ENCODE measurements at places on chromosomes 6 and 20.

DNA sequence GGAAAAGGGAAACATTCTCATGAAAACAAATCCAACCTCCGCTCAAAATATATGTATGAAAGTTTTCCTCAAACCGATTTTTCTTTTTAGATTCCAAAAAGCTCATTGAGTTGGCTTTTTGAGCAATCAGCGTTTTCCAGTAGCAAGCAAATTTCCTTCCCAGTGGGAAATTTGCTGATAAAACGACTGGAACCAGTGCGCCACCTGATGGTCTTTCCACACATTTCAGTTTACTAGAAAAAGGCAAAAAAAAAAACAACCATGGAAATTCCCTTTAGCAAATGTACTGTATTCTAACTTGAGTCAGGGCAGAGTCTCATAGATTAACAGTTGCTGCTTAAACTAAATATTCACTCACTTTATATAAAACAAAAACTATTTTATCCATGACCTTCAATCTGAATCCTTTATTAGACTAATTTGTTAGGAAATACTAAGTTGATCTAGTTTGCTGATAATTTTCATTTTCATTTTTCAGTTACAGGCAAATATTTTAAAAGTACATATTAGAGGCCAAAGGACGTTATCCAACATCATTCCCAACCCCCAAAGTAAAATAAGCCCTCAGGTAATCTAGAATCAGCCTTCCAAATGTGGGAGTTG, 271.5 kb downstream of the FOXA2 start:
- DNase-seq, result no peak

- DNase-seq, result no peak
Observed at GRCh38 chr6:24795106-24795505, 3.6 kb downstream of the ARMH2 start.

DNA sequence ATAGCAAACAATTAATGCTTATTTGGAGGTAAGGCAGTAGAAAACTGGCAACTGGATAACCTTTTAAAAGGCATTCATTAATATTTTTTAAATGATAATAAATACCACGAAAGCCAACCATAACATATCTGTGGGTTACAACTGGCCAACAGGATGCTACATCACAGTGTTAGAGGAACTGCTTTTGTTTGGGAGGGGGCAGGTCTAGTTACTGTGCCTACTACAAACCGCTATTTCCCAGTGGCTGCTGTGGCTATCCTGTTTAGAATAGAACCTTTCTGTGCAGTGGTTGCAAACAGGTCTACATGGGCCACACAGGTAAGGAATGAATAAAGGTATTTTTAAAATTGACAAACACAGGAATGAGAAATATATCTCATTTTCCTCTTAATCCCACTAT, 976 bp downstream of the PIGT start:
- DNase-seq, result no peak

GRCh38 chr20:9995510-9996272, 39.1 kb upstream of the ANKEF1 start:
- DNase-seq, result no peak

- DNase-seq, result no peak
Observed at GRCh38 chr6:16486661-16487060, 248.3 kb downstream of the GMPR start.

DNA sequence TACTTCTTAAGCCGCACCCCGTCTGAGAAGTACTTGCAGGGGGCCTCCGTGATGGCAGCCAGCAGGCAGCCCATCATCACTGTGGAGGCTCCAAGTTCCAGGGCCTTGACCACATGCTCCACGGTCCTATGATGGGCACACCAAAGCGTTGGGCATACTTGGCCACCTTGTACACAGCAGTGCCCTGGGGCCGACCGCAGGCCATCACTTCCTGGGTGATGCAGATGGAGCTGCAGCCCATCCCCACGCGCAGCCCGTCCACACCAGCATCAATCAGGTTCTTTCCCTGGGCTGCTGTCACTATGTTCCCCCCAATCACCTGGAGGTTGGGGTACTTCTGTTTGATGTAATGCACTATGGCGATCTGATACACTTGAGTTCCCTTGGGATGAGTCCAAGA, 19.8 kb upstream of the RNF144B start:
- DNase-seq, result no peak

- DNase-seq, result no peak
Observed at GRCh38 chr6:14744212-14744556, 501.7 kb upstream of the JARID2 start.

DNA sequence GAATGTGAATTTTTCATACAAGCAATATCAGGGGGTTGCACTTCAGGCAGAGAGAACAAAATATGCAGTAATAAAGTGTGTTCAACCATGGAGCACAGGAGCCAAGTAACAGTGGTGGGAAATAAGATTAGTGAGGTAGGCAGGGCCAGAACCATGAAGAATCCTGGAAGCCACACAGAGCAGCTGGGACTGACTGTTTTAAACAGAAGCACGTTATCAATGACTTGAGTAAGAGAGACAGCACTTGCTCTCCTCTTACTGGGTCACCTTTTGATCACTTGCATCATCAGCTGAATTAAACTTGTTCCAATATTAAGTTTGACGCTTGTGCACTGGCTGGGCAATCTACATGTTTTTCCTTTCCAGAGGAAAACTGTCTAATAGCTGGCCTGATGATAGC, 238.5 kb downstream of the TBX18 start:
- DNase-seq, result no peak
